ENCODE measurements at places on chromosomes 6 and 20.

DNA sequence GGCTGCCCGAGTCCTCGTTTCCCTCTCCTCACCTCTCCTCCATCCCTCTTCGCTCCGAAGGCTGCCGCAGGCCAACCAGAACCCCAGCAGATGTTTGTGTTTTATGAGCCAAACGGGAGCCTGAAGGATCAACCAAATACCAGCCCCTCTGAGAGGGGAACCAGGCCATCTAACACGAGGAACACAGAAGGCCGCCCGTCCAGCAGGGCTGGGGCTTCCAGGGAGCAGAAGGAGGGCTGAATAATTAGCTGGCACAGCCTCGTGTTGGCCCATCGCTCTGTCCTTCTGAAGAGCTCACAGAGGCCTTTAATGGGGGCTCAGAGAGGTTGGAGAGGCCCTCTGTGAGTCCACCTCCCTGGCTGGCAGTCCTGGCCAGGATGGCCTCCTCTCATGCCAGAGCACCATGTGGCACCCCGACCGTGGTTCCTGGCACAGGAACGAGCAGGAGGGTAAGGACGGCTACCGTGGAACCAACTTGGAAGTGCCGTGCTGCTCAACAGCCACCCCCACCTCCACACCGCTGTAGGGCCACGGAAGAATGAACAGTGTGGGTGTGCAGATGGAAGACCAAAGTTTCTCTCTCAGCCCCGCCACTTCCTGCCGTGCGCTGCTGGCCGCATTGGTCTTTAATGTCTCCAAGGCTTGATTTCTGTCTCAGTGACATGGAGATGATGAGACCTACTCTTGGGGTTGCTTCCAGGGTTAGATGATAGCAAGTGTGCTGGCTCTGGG is 155.2 kb downstream of the SCML4 start:
- DNase-seq = no peak

GRCh38 chr6:68296126-68296525 is 339.0 kb upstream of the ADGRB3 start:
- DNase-seq = peak; percentile 8

DNA sequence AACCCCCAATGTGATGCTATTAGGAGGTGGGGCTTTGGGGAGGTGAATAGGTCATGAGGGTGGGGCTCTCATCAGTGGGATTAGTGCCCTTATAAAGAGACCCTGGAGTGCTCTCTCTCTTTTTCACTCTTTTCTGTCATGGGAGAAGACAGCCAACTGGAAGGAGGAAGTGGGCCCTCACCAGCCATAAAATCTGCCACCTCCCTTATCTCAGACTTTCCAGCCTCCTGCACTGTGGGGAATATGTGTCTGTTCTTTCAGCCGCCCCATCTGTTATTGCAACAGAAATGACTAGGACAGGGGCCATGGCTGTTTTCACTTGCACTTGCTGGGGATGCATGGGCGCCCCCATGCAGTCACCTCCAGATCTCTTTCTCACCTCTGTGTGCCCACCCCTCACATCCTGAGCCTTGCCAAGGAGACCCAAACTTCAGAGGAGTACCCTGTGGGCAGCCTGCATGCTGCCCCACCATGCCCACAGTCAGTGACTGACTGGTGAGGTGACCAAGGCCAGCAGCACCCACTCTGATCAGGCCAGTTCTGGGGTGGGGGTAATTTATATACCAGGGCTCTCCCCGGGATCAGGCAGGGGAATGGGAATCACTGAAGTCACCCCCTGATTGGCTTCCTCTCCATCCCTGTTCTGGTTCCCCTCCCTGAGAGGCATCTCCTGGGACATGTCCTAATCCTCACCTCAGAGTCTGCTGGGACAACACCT is 118.4 kb downstream of the ANKRD60 start:
- no peak for DNase-seq

DNA sequence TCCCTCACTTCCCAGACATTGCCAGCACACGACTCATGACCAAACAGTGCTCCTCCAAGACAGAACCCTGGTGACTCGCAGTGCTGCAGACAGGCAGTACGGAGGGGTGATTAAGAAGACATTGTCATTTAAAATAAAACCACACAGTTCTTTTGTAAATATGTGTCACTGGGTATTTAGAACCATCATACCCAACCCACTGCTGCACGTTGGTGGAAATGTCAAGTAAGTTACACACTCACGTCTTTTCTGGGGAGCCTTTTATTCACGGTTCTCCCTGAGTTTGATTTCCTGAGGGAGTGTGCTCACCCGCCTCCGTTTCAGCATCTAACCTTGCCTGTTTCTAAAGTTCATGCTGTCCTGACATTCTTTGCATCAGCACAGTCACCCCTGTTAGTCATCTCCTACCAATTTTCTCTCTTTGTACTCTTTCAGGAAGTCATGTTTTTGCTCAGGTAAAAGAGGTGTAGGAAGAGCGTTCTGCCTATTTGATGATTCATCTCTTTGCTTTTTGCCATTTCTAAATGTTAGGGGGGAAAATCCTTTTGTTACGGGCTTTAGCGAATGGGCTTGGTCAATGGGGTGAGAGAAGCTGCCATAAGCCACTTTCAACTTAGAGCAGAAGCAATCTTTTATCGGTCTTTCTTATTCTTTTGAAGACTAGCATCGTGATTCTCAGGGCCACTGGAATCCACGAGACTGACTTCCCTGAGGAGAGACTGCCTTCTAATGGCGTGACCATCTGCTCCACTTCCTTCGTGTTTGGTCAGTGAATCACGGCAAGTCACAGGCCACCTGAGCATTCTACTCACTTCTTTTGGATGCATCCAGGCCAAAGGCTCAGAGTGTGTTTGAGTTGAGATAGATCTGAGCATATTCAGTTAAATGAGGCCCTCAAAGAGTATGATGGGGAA is 512.8 kb upstream of the JARID2 start:
- DNase-seq = peak; percentile 65

- peak; percentile 83 for DNase-seq
These were observed 102.8 kb upstream of the TMEM170B start for GRCh38 chr6:11434565-11435326.

GRCh38 chr6:136677822-136678221 is 114.5 kb downstream of the MAP3K5 start:
- no peak for DNase-seq

- DNase-seq = peak; percentile 78
These were observed 151.7 kb downstream of the DST start for GRCh38 chr6:56490993-56491392.

DNA sequence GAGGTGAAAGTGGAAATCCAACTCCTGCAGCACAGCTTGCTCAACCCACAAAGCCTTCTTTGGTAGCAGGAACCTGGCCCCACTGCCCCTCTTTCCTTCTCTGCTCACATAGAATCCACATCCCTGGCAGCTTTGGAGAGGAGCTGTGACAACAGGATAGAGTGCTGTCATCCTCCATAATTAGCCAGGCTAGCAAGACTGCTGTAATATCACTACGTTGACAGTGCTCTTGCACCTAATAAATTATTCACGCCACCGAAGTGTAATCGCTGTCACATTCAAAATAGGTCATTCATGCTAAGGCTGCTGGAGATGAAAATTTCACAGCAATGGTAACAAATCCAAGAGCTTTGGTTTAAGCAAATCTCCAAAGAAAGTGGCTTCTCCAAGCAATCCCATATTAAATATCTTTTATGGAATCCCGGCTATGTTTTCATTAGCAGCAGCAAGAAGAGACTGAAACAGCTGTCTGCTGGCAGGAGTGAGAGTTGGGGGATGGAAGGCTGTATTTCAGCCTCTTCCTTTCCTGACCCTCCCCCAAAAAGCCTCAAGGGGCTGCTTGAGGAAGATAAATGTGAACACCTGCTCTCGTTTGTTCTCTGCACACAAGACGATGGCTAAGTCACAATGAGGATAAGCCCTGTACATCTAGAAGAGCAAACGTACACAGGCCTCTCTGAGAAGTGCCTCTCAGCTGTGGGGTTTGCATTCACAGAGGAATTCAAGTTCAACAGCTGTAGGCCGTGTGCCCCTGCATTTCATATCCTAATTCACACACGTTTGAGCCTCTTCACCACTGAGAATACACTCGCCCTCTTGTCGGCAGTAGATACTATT is 16.5 kb downstream of the RIPOR2 start:
- DNase-seq = no peak

GRCh38 chr6:144921206-144921975 is 636.3 kb downstream of the UTRN start:
- no peak for DNase-seq

- DNase-seq = no peak
These were observed 10.3 kb downstream of the ZNF337 start for GRCh38 chr20:25686081-25687067.

- no peak for DNase-seq
These were observed 68.9 kb downstream of the TBC1D7 start for GRCh38 chr6:13259393-13259792.

DNA sequence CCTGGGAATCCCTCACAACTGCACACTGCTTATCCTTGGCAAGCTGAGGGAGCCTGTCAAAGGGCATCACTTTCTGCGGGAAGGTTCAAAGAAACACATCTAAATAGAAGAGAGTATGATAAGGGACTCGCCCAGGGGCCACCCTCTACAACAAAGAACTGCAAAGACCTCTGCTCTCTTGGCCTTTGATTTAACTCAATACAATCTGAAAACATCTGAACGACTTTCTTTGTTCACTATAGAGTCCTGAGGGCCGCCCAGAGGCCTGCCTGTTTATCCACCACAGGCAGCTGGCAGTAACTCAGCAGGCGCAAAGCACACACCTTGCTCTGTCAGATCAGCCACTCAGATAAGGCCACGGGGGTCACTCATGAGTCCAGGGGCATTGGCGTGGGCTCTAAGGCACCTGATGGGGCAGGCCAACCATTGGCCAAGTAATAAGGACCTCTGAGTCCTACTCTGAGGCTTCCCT is 139.3 kb downstream of the UNC5CL start:
- no peak for DNase-seq

Measured in fibroblast of skin of abdomen (primary cell).